ENCODE measurements at places on chromosomes 2 and 18. TPM values are rescaled to one million over a fixed set of nuclear protein-coding genes. Genes with fewer than 3 reads are reported as not detected.

MCM6 gene
- 221 TPM for total RNA-seq

DNA sequence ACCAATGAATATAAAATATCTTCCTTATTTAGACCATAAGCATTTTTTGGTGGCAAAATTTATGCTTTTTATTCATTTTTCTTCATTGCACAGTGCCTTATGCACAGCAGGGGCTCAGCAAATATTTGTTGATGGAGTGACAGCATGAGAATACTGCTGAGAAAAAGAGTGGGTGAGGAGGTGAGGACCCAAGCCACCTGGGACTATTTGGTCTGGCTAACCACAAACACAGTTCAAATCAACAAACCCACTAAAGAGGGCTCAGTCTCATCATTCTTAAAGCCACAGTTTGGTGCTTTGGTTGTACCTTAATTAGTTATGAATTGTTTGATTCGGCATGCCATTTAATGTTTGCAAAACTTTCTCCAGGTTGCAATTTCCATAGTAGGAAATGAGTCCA, 183.5 kb upstream of the ZNF521 start:
- H3K27ac ChIP-seq: no peak overlapping the region
- no peaks in the 10 kb centered on the region for H3K4me1 ChIP-seq
- H3K36me3 ChIP-seq: no peaks in the 10 kb centered on the region
- peaks cover 3% of the 10 kb centered on the region for H3K27me3 ChIP-seq

TXNDC2 gene
- not detected for total RNA-seq

- no peaks in the 10 kb centered on the region for H3K4me1 ChIP-seq
- peaks cover 17% of the 10 kb centered on the region for H3K27me3 ChIP-seq
- no peak overlapping the region for H3K4me3 ChIP-seq
Measured at GRCh38 chr2:126836761-126837679, 61.7 kb upstream of the TEX51 start.

DNA sequence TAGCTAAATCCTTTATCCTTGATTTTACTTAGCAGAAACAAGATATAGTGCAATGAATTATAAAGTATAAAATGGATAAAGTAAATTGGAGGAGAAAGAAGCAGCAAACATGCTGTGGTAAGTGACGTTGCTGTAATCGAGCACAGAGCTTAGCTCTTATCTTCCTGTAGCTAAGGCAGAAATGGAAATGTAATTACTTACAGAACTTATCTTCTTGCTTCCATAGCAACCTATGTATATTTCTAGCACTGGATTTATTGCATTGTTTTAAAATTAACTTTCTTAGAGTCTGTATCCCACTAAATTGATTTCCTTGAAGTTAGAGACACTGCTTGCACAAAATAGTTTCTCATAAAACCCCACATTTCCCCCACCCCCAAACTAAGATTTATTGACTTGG, 130.6 kb upstream of the MC4R start:
- H3K27ac ChIP-seq: no peak overlapping the region
- no peak overlapping the region for H3K4me3 ChIP-seq
- no peaks in the 10 kb centered on the region for H3K36me3 ChIP-seq
- no peak for DNase-seq

PSMA8 gene
- total RNA-seq: 2.1 TPM

LRP2 gene
- total RNA-seq: 0.25 TPM

DNA sequence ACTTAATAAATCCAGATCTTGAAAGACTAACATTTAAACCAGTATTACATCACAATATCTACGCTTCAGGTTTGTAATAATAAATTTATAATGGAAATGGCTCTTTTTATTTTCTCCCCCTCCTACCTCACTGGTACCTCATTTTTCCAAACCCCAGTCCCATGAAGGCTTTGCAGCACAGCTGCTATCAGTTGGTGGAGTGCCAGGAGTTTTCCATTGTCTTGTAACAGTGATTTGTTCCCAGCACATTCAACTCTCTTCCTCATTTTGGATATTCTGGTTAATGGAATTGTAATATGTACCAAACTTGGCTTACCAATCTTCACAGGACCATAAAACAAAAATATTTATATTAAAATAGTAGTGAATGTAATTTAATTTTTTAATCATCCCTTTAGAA, 91.2 kb downstream of the VRK2 start:
- no peak overlapping the region for H3K27ac ChIP-seq
- H3K36me3 ChIP-seq: peaks cover 23% of the 10 kb centered on the region
- no peak overlapping the region for H3K4me3 ChIP-seq
- no peak for DNase-seq

DNA sequence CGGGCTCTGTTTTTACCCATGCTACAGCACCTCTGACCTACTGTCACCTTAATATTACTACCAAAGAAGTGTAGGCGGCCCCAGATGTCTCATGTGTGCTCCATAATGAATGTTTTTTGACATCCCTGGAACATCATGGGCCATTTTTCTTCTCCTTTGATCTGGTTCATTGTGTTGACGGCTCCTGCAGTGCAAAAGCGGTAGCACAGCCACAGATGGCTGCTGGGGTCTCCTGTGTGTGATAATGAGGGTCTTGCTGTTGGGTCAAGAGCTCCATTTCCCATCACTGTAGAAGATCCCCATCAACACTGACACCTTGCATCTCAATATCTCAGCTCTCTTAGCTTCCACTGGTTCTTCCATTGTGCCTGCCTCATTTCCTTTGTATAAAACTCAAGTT, 95.0 kb downstream of the CDH20 start:
- H3K36me3 ChIP-seq: no peaks in the 10 kb centered on the region
- H3K27ac ChIP-seq: no peak overlapping the region
- H3K4me3 ChIP-seq: no peak overlapping the region
- peaks cover 2% of the 10 kb centered on the region for H3K27me3 ChIP-seq
- H3K4me1 ChIP-seq: no peaks in the 10 kb centered on the region
- no peak for DNase-seq

GRCh38 chr18:68454511-68455228, 260.2 kb downstream of the TMX3 start:
- H3K27ac ChIP-seq: no peak overlapping the region
- DNase-seq: no peak
- no peaks in the 10 kb centered on the region for H3K36me3 ChIP-seq
- H3K4me3 ChIP-seq: no peak overlapping the region
- no peaks in the 10 kb centered on the region for H3K4me1 ChIP-seq
- H3K27me3 ChIP-seq: no peaks in the 10 kb centered on the region

IL1B gene
- not detected for total RNA-seq

DNA sequence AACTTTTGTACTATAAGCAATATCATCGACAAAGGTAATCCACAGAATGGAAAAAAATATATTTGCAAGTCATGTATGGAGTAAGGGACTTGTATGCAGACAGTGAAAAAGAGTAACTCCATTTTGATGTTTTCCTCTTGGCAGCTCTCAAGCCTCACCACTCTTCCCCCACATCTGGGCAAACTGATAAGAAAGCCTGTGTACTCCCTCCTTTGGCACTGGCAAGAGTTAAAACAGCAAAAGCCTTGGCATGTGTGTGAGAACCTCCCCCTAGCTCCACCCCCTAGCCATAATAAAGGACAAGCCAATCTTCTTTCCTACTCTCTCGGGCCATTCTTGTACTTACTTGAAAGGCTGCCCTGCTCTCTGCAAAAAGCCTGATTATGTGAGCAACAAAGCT, 335.2 kb downstream of the LRATD1 start:
- DNase-seq: no peak
- no peaks in the 10 kb centered on the region for H3K36me3 ChIP-seq
- no peak overlapping the region for H3K4me3 ChIP-seq

DNA sequence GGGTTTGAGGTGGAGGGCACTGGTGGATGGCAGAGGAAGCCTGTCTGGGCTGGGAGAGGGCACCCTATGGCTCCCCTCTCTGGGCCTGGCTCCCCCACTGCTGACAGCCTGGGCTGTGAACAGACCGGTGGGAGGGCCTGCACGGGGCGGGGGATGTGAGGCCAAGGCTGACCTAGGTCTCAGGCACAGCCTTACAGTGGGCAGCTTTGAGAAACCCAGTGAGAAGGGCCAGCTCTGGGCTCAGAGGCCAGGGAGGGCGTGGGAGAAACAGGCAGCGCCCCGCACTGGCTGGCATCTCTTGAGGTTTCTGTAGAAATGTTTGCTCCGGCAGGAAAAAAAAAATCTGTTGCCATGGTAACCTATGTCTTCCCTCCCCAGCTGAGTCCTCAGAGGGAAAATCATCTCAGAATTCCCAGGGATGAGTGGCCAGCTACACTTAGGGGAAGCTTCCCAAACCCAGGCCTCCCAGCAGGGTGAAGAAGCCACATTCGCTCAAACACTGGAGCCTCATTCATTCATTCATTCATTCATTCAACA, 71.7 kb upstream of the TAF1B start:
- no peaks in the 10 kb centered on the region for H3K27me3 ChIP-seq
- no peak overlapping the region for H3K4me3 ChIP-seq
- no peaks in the 10 kb centered on the region for H3K36me3 ChIP-seq
- DNase-seq: no peak
- H3K27ac ChIP-seq: no peak overlapping the region
- H3K4me1 ChIP-seq: peaks cover 6% of the 10 kb centered on the region

DNA sequence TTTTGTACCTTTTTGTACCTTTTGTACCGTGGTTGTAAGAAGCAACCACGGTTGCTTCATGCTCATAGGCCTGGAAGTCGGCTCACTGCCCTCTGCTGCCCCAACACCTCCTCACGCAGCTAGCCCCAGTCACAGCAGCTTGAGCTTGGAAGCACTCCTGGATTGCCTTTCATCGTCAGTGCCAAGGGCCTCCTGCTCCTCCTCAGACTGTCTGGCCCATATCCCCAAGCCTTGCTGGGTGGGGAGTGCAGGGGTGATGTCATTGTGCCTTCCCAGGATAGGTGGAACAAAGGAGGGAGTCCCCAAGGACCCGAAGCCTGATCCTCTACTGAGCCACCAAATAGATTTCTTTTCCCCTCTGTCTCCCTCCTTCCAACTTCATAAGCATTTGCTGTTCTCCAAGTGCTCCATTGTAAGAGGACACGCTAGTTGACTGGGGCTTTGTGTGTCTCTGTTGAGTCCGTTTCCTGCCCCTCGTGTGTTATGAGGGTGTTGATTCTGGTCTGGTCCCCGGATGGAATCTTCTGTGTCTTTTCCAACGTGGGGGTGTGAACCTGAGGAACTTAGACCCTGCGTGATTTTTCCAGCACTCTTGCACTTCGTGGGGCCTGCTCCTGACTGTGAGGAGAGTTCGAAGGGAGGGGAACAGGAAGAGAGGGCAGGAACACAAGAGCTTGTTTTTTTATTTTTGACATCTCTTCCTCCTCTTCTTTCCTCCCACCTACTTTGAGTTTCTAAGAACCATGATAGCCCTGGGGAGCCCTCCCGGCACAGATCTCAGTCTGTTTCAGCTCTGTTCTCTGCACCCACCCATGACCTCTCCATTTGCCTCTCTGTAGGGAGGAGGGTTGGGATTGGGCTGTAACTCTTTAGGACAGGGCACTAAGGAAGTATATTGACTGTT, 127.2 kb upstream of the EML6 start:
- H3K27ac ChIP-seq: peak overlapping the region; percentile 96
- DNase-seq: no peak
- H3K36me3 ChIP-seq: peaks cover 14% of the 10 kb centered on the region
- peak overlapping the region; percentile 75 for H3K4me3 ChIP-seq

- H3K4me3 ChIP-seq: no peak overlapping the region
- no peaks in the 10 kb centered on the region for H3K27me3 ChIP-seq
- no peaks in the 10 kb centered on the region for H3K36me3 ChIP-seq
- DNase-seq: no peak
- H3K27ac ChIP-seq: no peak overlapping the region
Measured at GRCh38 chr2:191783416-191783815, 63.5 kb downstream of the CAVIN2 start.

GRCh38 chr2:1685957-1686783, 58.1 kb downstream of the PXDN start:
- H3K4me1 ChIP-seq: no peaks in the 10 kb centered on the region
- DNase-seq: no peak
- no peak overlapping the region for H3K27ac ChIP-seq
- peaks cover 2% of the 10 kb centered on the region for H3K27me3 ChIP-seq
- H3K4me3 ChIP-seq: no peak overlapping the region

- no peaks in the 10 kb centered on the region for H3K27me3 ChIP-seq
- peaks cover 14% of the 10 kb centered on the region for H3K4me1 ChIP-seq
- peak; percentile 67 for DNase-seq
- peaks cover 6% of the 10 kb centered on the region for H3K36me3 ChIP-seq
Measured at GRCh38 chr2:148926291-148926961, 51.4 kb downstream of the KIF5C start.

GRCh38 chr2:98453531-98453930, 8.9 kb downstream of the INPP4A start:
- peaks cover 6% of the 10 kb centered on the region for H3K36me3 ChIP-seq
- H3K4me3 ChIP-seq: no peak overlapping the region
- DNase-seq: no peak

RAB27B gene
- not detected for total RNA-seq

DNA sequence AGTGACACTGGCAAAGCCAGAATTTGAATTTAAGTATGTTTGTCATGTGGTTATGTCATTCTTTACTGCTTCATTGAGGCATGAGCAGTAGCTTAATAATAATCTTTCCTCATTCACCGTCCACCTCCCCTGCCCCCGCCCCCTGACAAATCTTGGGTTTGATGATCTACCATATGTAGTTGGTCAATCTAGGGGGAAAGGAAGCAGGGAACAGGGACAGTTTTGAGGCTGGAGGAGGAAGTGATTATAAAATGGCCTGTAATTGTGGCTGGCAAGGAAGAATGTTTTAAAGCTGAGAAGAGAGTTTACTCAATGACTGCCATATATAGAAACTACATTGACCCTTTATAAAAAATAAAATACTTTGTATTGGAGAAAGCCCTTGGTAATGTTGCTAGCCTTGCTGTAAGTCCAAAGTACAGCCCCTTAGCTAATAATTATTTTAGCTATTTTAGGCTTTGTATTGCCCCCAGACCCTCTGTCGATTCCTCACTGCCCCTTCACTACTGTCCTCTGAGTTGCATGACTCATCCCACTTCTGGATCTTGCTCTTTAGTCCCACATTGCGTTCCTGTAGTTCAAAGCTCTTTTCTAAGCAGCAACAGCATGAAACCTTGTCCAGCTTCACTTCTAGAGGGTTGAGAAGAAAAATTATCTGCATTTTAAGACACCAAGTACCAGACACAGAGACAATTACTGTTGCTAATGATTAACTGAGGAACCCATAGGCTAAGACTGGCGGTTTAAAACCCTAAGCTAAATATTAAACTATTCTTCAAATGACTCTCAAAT, 38.4 kb downstream of the PELI1 start:
- H3K27ac ChIP-seq: no peak overlapping the region
- H3K27me3 ChIP-seq: no peaks in the 10 kb centered on the region
- no peak for DNase-seq
- no peak overlapping the region for H3K4me3 ChIP-seq
- peaks cover 26% of the 10 kb centered on the region for H3K36me3 ChIP-seq

- DNase-seq: no peak
- no peak overlapping the region for H3K27ac ChIP-seq
- H3K27me3 ChIP-seq: no peaks in the 10 kb centered on the region
Measured at GRCh38 chr2:119649364-119649917, 29.6 kb upstream of the TMEM177 start.

DNAJC10 gene
- 40.8 TPM for total RNA-seq

LCT gene
- total RNA-seq: 0.07 TPM

ITGB6 gene
- total RNA-seq: not detected

- H3K27me3 ChIP-seq: no peaks in the 10 kb centered on the region
- no peaks in the 10 kb centered on the region for H3K4me1 ChIP-seq
- H3K27ac ChIP-seq: no peak overlapping the region
- H3K36me3 ChIP-seq: no peaks in the 10 kb centered on the region
Measured at GRCh38 chr18:55390898-55391297, 197.1 kb downstream of the TCF4 start.

RAB6C gene
- total RNA-seq: not detected

- DNase-seq: no peak
- no peaks in the 10 kb centered on the region for H3K36me3 ChIP-seq
- H3K4me1 ChIP-seq: no peaks in the 10 kb centered on the region
- no peaks in the 10 kb centered on the region for H3K27me3 ChIP-seq
- H3K27ac ChIP-seq: no peak overlapping the region
Measured at GRCh38 chr2:133377021-133377481, 191.2 kb downstream of the NCKAP5 start.
